Amygdala (tissue), 56 donors: ENCODE measurements at places on chromosomes 3 and 15.

GRCh38 chr3:189629803-189630455 is 1.3 kb upstream of the TP63 start:
- DNase-seq: no peak

- DNase-seq: no peak
Observed at GRCh38 chr15:81255958-81256320, 59.3 kb downstream of the IL16 start.

DNA sequence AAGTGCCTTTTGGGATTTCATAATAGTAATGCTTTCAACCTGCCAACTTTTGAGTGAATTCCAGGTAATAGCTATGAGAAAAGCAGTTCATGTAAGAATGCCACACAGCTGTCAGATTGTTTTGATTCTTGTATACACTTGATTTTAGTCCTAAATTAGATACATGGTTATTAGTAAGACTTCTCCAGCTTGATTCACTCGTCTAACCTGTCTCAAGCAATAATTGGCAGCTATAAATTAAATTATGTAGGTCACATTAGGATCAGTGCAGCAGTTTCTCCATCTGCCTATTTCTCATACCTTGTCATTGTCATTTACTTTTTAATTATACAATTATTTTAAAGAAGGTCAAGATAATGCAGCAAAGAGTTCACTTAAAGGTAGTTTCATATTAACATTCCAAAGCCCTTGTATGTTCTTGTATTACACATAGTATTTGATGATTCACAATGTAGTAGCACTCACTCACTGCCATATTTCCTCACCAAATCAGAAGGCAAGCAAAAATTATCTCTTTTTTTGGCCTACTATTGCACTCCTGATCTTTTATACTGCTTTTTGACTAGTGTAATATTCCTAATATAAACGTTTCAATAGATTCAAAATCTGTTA is 10.9 kb upstream of the CRYBG3 start:
- no peak for DNase-seq

DNA sequence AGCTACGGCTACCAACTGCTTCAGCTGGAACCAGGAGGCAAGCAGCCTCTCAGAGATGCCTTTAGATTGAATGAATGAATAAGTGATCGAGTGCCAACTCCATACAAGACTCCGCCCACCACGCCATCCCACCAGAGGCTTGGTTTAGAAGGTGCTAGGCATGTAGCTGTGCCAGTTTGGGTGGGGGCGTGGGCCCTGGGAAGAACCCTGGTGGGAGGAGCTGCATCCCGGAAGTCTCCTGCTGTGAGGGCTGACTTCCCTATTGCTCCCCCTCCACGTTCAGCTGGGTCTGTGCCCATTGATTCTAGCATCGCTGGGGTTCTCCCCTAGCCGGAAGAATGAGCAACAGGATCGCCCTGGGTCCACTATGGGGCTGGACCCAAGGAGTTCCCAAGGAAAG is 20.9 kb downstream of the LINGO1 start:
- no peak for DNase-seq
